ENCODE measurements at places on chromosomes 3 and 15.

DNA sequence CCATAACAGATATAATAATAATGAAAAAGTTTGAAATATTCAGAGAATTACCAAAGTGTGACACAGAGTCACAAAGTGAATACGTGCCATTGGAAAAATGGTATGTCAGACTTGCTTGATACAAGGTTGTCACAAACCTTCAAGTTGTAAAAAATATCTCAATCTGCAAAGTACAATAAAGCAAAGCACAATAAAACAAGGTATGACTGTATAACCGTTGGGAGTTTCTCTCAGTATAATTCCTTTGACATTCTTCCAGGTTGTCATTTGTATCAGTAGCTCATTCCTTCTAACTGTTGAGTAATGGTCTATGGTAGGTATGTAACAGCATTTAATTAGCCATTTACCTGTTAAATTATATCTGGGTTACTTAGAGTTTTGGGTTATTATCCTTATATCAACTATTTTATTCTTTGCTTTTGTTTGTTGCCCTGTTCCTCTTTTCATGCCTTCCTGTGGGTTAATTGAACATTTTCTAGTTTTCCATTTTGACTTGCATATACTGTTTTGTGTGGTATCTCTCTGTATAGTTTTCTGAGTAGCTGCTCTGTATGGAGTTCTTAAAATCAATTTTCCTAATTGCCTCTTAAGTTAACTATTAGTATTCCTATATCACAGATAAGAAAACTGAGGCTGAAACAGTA, 112.5 kb downstream of the SUCNR1 start:
- DNase-seq = no peak

DNA sequence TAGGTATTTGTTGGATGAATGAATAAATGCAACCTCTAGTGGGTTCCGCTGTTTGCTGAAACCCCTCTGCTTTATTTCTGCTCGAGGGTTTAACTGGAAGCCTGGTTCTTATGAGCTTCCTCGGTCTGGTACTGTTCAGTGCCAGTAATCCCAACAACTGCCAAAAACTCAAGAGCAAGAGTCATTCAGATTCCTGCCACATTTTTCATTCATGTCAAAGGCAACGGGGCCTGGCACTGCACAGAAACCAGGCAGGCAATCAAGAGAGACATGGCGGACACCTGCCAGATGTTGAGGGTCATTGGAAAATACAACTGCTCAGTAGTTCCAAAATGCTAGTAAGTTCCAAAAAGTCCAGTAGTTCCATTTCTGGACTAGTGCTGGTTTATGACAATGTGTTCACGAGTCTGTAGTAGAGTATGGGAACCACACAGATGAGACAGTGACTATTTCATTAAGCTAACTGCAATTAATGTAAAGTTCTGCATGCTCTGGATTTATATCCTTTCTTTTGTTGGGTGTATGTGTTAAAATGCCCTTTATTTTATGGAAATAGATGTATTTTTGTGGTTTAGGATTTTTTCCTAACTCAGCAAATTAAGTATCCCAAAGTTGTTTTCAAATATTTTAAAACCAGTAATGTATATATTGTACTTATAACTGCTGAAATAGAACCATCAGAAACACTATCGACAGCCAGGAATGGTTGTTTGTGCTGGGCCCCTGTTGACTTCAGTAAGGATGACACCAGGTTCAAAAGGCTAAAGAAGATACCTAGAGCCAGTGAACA, 22.7 kb upstream of the TMEM41A start:
- no peak for DNase-seq

DNA sequence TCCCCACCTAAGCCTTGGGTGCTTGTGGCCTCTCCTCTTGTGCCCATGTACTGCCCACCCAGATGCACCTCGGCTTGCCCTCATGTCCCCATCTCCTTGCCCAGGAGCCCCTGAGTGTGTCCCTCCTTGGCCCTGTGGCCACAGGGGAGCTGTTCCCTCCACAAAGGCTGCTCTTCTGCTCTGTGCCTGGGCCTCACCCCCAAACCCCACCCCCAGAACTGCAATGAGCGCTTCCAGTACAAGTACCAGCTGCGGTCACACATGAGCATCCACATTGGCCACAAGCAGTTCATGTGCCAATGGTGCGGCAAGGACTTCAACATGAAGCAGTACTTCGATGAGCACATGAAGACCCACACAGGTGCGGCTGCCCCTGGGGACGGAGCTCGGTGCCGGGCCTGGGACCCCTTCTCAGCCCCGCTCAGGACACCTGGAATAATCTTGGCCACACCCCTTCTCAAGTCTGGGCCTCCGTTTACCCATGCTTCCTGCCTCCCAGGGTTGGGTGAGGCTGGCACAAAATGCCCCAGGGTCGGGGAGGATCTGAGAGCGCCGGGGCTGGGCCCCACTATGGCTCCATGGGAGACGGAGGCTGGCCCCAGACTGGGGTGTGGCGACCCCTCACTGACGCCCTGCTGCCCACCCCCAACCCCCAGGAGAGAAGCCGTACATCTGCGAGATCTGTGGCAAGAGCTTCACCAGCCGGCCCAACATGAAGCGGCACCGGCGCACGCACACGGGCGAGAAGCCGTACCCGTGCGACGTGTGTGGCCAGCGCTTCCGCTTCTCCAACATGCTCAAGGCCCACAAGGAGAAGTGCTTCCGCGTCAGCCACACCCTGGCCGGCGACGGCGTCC, 10.3 kb downstream of the ZBTB47 start:
- DNase-seq = no peak

DNA sequence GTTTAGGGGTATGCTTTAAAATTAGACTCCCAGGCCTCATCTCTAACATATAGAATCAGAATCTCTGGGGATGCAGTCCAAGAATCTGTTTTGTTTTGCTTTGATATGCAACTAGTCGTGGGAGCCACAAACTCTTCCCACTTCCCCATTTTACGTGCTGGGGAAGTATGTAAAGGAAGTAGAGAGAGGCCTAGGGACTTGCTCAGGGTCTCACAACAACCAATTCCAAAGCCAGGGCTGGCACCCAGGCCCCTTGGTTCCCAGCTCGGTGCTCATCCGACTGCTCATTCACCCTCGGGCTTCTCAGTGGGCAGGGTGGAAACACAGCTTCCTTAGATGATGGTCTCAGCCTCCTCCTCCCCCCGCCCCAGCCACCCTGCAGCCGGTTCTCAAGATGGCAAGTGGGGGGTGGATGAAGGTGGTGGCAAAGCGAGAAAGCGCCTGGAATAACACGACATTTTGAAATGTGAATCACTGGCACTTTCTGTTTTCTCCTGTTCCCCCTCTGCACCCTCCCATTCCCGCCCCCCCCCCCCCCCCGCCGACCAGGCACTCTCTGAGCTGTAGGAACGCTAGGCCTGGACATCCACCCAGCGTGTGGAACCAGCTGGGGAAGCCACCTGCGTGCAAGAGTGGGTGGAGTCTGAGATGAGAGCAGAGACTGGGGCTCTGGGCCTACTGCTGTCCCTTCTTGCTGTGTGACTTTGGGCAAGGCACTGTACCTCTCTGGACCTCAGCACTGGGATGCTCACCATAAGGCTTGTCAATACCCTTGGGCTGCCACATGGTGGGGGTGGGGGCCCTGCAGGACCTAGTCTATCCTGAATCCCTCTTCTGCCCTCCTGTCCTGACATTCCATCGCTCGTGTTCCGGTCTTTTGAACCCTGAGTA, 214.5 kb downstream of the RPLP1 start:
- no peak for DNase-seq

GRCh38 chr3:167820102-167820865, 84.8 kb downstream of the SERPINI1 start:
- no peak for DNase-seq

- DNase-seq = no peak
Observed at GRCh38 chr3:131912255-131912654, 122.6 kb downstream of the CPNE4 start.

DNA sequence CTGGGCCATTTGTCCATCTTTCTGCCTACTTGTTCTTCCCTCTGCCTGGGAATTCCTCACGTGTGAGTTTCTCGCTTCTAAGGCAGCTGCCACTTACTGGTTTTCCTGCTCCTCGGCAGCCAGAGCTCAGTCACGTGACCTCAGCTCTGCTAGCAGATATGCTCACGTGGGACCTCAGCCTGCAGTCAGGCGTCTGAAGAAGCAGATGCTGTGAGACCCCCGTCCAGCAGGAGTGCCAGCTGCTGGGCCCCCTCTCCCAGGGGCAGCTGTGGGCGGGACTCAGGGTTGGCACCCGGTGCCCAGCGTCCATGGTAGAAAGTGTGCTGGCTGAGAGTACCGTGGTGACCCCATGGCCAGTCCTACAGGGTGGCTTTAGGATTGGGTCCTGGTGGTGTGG, 161.3 kb upstream of the TLE3 start:
- peak; percentile 16 for DNase-seq

GRCh38 chr15:70383856-70384255, 286.1 kb upstream of the TLE3 start:
- no peak for DNase-seq

DNA sequence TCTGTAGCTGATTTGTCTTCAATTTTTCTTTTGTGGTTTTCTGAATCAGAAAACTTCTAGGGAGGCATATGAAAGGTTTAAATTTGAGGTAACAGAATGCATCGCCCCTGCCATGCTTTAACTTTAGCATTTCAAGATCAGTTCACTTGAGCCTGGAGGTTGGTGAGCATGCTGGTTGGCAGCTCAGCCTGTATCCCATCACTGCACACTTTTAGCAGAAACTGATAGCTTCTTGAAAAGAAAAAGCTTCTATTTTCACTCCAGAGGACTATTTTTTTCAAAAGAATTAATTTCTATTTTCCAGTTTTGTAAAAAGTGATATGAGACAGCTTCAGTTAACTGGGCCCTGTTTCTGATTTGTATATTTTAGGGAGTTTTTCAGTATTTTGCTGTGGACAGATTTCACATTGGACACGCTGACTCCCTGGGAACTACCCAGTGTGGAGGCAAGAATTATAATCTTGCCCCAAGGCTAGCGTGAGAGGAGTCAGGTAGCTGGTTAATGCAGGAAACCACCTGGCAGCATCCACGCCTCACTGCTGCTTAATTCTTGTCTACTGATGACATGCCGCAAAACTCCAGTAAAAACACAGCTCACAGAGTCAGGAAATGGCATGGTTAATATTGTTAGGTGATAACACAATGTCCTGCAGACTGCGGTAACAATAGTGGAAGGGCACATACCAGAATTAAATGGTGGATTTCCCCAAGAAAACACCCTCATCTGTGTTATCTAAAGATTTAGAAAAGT, 71.4 kb downstream of the DUT start:
- no peak for DNase-seq

- DNase-seq = no peak
Observed at GRCh38 chr3:123571973-123572365, 12.9 kb downstream of the HACD2 start.

DNA sequence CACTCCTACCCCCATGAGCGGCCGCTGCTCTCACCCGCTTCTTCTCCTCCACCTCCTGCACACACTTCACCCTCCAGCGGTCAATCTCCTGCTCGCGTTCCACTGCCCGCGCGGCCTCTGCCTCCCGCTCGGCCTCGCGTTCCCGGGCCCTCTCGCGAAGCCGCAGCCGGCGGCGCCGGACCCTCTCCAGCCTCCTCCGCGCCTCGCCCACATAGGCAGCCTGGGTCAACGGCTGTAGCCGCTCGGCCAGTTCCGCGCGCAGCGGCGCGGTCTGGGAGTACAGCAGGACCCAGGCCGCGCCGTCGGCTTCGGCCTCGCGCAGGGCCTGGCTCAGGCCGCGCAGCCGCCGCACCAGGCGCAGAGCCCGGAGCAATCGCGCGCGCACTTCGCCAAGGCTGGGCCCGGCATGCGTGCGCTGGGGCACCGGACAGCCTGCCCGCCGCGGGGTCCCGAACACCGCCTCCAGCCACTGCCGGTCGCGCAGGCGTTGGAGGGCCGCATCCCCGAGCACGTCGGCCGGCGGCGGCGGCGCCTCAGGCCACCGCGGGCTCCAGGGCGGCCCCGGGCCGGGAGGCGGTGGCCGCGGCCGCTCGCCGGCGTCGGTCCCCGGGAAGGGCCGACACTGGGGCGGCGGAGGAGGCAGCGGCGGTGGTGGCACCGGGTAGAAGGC, 595 bp downstream of the PDCD7 start:
- DNase-seq = no peak

DNA sequence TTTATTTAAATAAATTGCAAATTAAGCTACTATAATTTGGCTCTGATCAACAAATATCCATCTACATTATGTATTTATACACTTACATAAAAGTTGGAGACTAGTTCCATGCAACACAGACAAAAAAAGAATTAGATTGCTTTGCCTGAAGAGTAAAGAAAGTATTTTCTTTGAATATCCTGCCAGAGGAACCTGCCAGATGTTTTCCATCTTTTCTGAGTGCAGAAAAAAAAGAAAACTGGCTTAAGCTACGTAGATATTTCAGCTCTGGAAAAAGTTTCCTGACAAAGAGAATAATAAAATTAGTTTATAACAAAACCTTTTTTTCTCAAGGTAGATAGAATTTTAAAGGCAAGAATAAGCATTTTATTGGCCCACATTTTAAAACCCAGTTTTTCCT, 607.5 kb upstream of the NAALADL2 start:
- no peak for DNase-seq

GRCh38 chr3:101133652-101134051, 140.4 kb upstream of the ABI3BP start:
- DNase-seq = no peak

Data from NCI-H187 treated with DMSO at 0.1 percent for 48 hours (cell line).